ENCODE measurements at places on chromosomes 12 and 14.
A peak's percentile ranks its signal among the peaks of the same experiment; 100 is the strongest.

DNA sequence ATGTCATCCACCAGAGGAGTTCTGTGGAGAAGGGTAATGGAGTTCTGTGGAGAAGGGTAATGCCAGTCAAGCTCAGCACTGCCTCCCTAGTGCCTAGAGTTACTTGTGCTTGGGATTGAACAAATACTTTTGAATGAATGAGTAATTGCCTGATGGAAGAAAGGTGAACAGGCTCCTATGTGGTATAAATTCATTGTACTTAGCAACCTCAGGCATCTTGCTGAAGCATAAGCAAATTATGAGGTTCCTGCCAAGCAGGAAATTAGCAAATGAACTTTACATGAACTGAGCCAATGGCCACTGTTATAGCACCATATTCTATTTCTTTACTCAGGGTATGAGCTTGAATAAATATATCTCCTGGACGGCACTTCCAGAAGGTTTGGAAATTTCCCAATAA, 1047.2 kb downstream of the SLC6A15 start:
- no peak for DNase-seq

- no peak for DNase-seq
Measured at GRCh38 chr12:116303929-116304328, 26.4 kb upstream of the MED13L start.

DNA sequence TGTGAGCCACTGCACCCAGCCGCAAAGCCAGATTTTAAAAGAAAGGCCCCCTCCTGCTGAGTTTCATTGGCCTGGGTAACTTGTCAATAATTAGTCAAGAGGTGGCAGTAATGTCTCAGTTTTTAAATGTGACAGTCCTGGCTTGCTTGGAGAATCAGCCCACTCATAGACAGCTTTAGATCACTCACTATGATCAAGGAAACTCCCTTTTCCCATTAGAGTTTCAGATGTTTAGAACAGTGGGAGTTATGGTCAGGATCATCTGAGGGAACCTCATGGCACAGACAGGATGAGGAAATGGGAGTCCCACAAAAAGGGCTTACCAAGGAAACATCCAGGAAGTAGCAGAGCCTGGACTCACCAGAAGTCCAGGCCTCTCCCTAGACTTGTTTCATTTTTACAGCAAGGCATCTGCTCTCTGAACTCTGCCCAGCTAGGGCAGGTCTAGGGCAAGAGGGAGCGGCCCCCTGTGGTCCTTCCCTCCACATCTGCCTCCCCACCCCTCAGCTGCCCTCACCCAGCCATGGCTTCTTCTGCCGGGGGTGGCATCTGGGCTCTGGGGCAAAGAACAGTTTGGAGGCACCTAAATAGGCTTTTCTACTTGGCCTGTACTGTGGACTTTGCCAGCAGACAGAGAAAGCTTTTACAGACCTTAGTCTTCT, 11.2 kb downstream of the BCL2L14 start:
- peak; percentile 60 for DNase-seq

- DNase-seq: no peak
Measured at GRCh38 chr12:41904041-41904440, 240.6 kb downstream of the GXYLT1 start.

- no peak for DNase-seq
Measured at GRCh38 chr14:76486251-76486743, 110.4 kb downstream of the ESRRB start.

DNA sequence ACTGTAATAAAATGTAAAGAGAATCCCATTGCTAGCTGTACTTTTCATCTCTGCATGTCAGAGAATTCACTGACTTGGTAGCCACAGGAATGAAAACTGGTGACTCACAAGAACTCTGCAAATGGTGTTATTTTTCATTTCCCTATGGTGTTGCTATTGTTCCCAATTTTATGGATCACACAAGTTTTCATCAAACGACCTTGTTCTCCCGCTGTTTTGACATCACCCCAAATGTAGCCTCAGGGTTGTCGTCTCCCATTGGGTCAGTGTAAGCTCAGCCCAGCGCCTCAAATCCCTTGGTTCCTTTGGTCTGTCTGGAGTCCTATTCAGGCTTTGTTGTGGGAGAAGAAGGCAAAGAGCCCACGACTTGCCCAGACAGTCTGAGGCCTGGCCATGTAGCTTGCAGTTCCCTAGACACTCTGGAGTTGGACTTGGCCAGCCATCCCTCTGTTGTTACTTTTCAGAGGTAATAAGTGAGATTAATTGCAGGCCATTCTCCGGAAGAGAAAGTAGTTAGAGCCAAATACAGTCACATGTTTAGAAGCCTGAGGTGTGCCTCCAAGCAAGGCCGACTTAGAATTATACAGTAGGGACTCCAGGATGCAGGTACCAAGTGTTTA, 159.2 kb downstream of the TGFB3 start:
- no peak for DNase-seq

- DNase-seq: no peak
Measured at GRCh38 chr12:56071648-56072047, 8.3 kb upstream of the ERBB3 start.

GRCh38 chr12:9076733-9077132, 39.0 kb downstream of the A2M start:
- DNase-seq: no peak

GRCh38 chr12:42469355-42470175, 120.0 kb downstream of the PRICKLE1 start:
- peak; percentile 40 for DNase-seq

GRCh38 chr14:71478542-71478941, 453.7 kb upstream of the RGS6 start:
- DNase-seq: no peak

- no peak for DNase-seq
Measured at GRCh38 chr14:52369305-52369801, 55.2 kb downstream of the PTGER2 start.

- no peak for DNase-seq
Measured at GRCh38 chr12:112130441-112130998, 5.2 kb downstream of the TRAFD1 start.

- DNase-seq: no peak
Measured at GRCh38 chr12:52245259-52245961, 12.4 kb downstream of the KRT7 start.

DNA sequence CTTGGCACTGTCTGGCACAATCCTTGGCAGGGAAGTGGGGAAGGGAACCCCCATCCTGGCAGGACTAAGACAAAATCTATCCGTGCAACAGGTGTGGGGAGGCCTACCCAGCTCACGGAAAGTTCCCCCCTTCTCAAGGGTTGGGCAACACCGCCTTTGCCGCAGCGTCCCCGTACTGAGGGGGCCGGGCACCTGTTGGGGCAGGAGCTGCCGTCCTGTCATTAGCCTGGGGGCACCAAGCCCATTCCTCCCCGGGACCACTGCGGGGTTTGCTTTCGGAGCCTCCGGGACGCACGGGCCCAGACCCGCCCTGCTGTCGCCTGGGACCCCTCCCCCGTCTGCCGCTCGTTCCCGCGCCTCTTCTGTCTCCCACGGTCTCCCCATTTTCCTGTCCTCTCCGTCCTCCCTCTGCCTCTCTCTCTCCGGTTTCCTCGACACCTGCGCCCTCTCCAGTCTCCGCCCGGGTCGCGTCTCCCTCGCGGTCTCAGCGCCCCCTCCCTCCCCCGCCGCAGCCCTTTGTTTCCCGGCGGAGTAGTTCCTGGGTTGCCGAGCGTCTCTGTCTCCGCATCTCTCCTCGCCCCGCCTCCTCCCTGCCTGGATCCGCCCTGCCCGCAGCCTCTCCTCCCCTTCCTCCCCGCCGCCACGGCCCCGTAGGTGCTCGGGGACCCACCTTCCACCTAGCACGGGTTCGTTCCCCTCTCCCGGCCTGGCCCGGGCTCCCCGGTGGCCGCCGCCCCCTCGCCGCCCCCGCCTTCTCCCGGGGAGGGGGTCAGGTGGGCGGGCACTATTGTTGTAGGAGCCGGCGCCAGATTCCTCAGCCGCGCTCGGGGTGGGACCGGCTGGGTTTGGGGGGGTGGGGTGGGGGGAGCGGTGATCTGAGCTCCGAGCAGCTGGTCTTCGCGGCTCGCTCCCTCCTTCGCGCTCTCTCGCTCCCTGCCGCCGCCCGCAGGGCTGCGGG, at the start of gene CACNB3:
Gene CACNB3, plus strand, starts transcription at position 624 of the 958 bp plus-strand sequence. CDS start 434 bp downstream, outside the sequence.
- peak; percentile 81 for DNase-seq

GRCh38 chr12:30978639-30979038, 52.1 kb downstream of the TSPAN11 start:
- no peak for DNase-seq

DNA sequence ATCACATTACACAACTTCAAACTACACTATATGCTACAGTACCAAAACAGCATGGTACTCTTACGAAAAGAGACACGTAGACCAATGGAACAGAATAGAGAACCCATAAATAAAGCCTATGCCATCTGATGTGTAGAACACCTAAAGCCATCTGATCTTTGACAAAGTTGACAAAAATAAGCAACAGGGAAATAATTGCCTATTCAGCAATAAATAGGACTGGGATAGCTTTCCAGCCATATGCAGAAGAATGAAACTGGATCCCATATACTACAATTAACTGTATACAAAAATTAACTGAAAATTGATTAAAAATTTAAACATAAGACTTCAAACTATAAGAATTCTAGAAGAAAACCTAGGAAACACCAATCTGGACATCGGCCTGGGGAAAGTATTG, 120.7 kb downstream of the PTPRO start:
- DNase-seq: no peak

- DNase-seq: no peak
Measured at GRCh38 chr12:80627782-80628181, 79.7 kb upstream of the MYF6 start.

DNA sequence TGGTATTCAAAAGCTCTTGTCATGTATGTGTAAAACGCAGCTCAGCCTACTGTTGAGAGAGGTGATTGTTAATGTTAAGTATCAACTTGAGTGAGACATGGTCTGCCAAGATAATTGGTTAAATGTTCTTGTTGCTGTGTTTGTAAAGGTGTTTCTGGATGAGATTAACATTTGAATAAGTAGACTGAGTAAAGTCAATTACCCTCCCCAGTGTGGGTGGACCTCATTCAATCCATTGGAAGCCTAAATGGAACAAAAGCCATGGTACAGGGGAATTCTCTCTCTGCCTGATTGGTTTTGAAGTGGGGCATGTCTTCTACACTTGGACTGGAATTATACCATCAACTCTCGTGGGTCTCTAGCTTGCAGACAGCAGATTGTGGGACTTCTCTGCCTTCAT, 63.8 kb upstream of the RERGL start:
- DNase-seq: no peak

DNA sequence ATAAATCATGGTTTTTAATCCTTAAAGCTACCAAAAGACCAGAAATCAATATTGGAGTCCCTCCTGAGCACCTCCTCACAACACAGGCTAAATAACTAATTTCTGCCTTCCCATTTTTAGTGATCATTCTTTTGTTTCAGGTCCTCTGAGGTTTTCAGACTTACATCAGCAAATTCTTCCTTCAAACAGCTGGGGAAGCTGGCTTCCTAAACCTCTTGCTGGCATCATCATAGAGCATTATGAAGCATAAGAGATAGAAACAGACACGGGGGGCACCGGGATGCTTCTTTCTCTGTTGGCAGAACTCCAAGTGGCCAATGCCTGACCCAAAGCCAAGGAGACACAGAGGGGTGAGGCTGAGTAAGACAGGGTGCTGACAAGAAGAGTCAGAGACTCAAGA, 47.9 kb upstream of the DBX2 start:
- DNase-seq: no peak

- DNase-seq: no peak
Measured at GRCh38 chr12:93896427-93896826, 219.3 kb downstream of the CRADD start.

- DNase-seq: no peak
Measured at GRCh38 chr12:53265783-53266182, 2.3 kb upstream of the ESPL1 start.

DNA sequence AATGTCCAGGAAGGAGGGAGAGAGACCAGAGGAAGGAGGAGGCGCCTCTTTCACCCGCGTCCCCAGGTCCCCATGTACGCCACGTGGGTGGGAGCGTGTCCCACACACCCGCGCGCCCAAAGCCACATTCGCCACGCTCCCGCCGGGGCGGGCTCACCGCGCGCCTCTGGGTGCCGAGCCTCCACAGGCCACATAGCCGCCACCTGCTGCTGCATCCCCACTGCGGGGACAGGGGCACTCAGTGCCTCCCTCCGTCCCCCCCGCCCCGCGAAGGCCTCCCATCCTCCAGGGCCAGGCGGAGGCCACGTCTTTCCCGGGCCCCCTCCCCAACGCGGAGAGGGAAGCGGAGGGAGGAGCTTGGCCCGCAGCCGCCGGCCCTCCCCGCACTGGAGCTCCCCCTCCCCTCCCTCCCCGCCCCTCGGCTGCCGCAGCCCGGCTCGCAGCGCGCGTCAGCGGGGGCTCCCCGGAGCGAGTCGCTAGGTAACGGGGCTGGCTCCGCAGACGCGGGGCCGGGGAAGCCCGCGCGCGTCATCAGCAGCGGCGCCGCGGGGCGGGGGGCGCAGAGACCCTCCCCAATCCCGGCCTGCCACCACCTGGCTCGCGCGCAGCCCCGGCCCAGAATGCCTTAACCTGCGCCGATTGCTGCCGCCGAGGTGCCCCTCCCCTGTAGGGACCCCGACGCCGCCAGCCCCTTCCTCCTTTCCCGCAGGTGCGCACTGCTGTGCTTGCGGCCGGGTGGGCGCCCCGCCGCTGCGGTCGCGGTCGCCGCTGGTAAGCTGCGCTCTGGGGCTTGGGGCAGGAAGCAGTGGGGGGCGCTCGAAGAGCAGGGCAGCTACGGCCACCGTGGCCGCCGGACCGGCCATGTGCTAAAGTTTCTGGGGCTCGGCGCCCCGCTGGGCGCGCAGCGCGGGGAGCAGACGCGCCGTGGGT, 536 bp upstream of the TUNAR start:
- DNase-seq: peak; percentile 20

- DNase-seq: no peak
Measured at GRCh38 chr14:54687750-54688119, 120.8 kb downstream of the SAMD4A start.

GRCh38 chr12:114687802-114688201, 3.8 kb upstream of the TBX3 start:
- DNase-seq: no peak

DNA sequence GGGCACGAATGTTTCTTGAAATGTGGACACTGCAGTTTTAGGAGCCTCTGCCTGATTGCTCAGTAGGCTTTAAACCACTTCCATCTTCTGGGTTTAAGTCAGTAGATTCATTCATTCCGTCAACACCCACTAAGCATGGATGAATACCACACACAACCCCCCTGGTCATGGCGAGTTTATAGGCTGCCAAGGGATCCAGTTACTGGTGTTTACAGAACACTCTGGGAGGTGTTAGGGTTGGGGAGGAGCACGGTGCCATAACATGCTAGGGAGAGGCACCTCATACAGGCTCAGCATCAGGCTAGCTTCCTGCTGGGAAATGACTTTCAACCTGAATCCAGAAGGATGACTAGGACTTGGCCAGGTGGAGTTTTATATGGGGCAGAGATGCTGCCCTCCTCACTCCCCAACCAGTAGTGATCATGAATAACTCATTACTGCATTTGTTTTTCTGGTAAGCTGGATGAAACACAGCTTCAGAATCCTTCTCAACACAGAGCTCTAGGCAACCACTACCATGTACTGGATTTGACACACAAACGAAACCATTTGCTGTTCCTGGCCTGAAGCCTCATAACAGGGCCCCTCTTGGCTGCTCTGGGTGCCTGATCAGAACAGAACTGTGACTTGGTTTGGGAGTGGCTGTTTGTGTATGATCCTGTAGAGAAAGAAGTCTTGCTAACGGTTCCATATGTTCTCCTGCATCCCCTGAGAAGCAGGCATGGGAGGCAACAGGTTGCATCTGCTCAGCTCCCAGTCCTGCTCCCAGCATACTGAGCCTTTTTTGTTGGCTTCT, 47.9 kb downstream of the FBXW8 start:
- no peak for DNase-seq

GRCh38 chr14:93535537-93535936, 104.8 kb downstream of the UNC79 start:
- no peak for DNase-seq

GRCh38 chr14:95979339-95980042, 59.7 kb upstream of the C14orf132 start:
- no peak for DNase-seq

All from GM12891 (cell line).